Stimulated activated CD4-positive, alpha-beta T cell treated with anti-CD3 and anti-CD28 coated beads, Interleukin-12 subunit alpha, Interleukin-12 subunit beta, amount 100 ng/mL, for 48 hours (primary cell): ENCODE measurements at places on chromosomes 16 and 17.

DNA sequence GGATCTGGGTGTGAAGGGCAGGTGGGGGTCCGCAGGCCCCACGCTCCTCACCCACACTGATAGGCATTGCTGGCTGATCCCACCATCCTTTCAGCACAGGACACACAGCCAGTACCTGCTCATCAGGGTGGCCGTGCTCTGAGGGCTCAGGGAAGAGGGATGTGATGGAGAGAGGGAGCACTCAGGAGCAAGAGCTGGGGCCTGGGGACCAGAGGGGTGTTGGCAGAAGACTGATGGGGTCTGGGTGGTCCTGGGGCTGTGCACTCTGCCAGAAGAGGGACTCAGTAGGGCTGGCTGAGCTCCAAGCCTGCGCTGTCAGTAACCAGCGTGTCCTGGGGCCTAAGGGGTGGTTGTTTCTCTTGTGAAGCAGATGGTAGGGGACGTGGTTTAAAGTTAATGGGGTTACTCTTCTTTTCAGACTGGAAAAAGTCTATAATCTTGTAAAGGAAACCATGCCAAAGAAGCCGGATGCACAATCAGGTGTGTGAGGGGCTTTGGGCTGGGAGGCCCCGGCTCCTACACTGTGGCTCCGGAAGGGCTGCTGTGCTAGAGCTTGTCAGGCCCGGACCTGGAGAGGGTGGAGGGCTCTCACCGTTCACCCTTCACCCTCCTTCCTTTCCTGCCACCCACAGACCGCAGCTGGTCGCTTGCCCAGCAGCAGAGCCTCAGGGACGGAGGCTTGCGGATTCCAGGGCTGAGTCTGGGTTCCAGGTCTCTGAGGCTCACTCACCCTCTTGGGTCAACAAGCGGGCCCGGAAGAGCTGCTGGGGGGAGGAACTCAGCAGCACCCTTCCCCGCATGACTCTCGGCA, 27.8 kb downstream of the POLR3E start:
- DNase-seq, result no peak

- DNase-seq, result no peak
Measured at GRCh38 chr17:81002409-81003361, 11.0 kb downstream of the CHMP6 start.

- no peak for DNase-seq
Measured at GRCh38 chr17:41308918-41309359, at the start of gene KRTAP16-1. TSS of gene KRTAP16-1 (minus strand) at chr17:41309309. CDS start at chr17:41309253, 56 bp downstream.

DNA sequence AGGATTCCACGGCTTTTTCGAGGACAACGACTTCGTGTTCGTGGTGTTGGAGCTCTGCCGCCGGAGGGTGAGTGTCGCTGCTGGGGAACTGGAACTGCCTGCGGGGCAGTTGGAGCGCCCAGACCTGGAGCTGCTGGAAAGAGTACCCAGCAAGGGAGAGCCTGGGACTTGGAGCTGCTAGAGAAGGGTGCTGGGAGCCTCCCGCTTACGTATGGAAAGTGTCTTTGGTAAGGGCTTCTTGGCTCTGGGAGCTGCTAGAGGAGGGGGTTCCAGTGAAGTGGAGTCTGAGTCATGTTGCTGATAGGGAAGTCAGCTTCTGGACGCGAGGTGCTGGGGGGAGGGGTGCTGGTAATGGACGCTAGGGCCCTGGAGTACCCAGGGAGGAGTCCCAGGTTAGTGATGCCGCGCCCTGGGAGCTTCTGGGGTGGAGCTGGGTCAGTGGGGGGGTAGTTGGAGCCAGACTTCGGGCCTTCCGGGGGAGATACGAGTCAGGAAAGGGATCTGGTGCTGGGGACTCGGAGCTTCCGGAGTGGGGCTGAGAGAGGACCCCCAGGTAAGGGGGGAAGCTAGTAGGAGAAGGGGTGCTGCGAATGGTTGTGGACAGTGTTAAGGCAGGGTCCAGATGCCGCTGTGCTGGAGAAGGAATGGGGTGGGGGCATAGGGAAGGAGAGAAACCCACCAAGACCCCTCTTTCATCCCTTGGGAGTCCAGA, 741 bp downstream of the PLK1 start:
- no peak for DNase-seq

- no peak for DNase-seq
Measured at GRCh38 chr17:59761385-59762048, 54.1 kb downstream of the VMP1 start.
